HCT116 (cell line): ENCODE measurements at places on chromosomes 7 and 10.

DNA sequence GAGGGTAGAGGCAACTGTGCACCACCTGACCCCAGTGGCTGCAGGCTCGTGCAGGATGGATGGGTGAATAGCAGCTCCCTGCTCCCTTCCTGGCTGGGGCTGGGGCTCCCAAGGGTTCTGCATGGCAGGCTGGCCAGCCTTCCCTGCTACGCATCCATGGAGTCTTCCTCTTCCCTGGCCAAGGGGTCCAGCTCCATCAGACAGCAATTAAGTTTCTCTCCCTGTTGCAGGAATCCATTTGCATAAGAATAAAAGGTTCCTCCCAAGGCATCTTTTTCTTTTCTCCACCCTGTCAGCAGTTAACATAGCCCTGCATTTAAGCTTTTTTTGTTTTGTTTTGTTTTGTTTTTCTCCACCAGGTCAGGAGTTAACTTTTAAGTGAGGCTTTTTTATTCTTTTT, 10.0 kb upstream of the CPA2 start:
- no peak for DNase-seq

GRCh38 chr10:11154849-11155498, 137.3 kb downstream of the CELF2 start:
- no peak for DNase-seq

- no peak for DNase-seq
Measured at GRCh38 chr7:369476-370258, 79.7 kb downstream of the FOXL3 start.

DNA sequence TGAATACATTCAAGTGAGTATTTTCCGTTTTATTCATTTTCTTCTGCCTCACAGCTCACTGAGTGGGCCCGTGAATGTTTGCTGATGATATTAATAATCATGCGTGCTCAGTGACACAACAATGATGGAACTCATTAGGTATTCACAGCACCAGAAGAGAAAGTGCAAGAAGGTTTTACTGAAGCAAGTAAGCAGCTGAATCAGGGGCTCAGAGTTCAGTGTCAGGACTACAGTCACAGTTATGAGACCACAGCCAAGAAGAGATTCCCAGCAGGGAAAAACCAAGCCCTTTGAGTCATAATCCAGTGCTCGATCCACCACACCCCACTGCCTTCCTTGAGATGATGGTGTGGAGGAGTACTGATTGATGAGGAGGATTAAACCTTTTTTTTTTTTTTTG, 247.4 kb downstream of the KIAA1217 start:
- no peak for DNase-seq

DNA sequence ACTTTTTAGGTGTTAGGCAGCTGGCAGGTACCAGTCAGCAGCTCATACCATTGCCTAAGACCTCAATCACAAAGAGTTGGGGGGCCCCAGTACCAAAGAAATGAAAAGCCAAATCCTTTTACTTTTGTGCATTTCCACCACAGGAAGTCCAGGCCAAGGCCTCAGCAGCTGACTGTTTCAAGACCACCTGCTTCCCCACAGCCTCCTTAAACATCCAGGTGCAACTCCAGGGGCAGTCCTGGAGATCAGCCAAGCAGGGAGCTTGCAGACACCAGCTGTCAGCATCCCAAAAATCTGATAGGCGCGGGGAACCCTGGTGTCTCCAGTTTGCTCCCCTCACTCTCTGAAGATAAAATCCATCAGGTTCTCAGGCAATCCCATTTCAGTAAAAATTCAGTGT, 91.5 kb upstream of the EFCAB10 start:
- no peak for DNase-seq

- no peak for DNase-seq
Measured at GRCh38 chr10:19788075-19788686, 28.1 kb upstream of the PLXDC2 start.

DNA sequence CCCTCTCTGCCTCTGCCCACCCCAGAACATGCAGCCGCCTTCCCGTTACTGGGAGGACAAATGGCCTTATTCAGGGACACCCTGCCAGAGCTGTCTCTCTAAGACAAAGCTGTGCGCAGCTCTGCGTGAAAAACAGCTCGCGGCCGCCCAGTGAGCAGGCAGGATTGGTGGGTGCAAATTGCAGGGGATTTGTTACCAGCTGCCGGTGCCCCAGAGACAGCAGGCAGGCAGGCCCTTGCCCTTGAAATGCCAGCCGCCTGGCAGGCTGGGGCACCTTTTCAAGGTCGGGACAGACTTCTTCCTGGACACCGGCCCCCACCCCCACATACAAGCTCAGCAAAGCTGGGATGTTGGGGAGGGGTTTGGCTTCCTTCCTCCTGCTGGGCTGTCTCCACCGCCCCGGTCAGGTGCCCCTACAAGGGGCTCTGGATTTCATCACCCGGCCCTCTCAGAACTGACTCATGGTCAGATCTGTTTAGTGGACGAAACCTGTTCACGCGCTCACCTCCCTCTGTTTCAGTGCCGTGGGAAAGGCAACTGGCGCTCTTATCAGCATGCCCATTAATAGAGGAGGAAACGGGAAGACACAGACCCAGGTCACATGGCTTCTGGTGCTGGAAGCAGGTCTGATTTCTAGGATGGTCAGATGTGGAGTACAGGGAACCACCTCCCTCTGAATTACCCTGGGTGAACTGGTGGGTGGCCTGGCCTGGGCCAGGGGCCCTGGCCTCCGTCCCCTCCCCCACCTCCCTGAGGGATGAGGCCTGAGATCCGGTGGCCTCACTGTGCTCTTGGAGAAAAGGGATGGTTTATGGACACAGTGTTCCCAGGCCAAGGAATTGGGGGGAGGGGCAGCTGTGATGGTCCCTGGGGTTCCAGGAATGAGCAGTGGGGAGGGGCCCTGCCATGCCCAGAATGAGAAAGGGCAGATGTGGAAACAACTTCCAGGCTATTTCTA, 123.9 kb upstream of the PPIF start:
- DNase-seq, result no peak

GRCh38 chr7:31091924-31092434, 39.9 kb downstream of the ADCYAP1R1 start:
- DNase-seq, result no peak

GRCh38 chr10:127874671-127875448, 17.9 kb downstream of the CLRN3 start:
- no peak for DNase-seq

DNA sequence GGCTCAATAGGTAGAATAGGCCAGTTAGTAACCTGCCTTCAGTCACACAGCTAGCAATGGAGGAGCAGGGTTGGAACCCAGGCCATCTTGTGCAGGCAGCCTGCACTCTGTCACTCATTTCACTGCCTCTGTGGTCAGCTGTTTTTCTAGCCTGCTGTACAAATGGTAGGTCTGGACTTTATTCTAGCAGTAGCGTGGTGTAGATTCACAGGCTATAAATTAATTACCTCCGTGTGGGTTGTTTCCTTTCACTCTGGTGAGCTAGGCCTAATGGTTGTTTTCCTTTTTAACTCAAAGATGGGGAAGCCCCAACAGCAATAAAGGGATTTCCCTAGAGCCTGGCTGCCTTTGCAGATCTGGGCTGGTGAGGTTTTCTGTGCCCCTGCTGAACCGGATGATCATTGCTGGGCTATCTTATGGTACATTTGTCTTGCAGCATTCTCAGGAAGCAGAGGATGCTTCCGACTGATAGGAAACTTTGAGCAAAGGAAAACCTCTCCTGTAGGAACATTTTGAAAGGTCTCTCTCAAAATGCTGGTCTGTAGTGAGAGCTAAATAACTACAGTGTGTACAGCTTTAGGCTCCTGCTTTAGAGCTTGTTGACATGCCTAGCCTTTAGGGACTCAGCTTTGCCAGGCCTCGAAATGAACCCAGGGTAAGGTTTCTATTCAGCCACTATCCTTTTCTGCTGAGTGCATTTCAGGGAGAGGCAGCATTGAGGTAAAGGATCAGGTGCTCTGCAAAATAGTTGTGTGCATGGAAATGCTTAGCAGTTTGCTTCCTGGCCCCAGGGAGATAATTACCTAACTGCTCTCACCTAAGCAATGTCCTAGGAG, 157.4 kb downstream of the ST7 start:
- DNase-seq, result no peak

DNA sequence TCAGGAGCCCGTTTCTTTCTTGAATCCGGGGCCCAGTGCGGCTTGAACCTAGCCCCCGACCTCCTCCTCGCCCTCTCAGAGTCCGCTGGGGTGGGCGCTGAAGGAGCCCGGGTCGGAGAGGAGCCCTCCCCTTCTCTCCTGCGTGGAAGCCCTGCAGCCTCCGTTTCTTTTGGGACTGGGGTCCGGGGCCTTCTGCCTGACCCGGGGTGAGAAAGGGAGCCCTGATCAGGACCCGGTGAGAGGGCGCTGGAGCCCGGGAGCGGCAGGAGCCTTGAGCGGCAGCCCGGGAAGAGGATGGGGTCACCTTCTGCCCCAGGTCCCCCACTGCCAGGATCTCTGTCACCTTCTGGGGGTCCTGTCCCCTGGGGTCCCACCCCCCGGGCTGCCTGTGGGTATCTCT, 162.3 kb downstream of the ZNF33B start:
- DNase-seq, result no peak
